Neural crest cell (in vitro differentiated cells): ENCODE measurements at places on chromosomes 3 and 15. TPM values are rescaled to one million over a fixed set of nuclear protein-coding genes. Genes with fewer than 3 reads are reported as not detected.

GRCh38 chr3:131630097-131630496 lies 127.3 kb upstream of the MRPL3 start:
- DNase-seq = no peak

GRCh38 chr15:26073430-26074333 lies 210.6 kb upstream of the ATP10A start:
- no peak for DNase-seq

DNA sequence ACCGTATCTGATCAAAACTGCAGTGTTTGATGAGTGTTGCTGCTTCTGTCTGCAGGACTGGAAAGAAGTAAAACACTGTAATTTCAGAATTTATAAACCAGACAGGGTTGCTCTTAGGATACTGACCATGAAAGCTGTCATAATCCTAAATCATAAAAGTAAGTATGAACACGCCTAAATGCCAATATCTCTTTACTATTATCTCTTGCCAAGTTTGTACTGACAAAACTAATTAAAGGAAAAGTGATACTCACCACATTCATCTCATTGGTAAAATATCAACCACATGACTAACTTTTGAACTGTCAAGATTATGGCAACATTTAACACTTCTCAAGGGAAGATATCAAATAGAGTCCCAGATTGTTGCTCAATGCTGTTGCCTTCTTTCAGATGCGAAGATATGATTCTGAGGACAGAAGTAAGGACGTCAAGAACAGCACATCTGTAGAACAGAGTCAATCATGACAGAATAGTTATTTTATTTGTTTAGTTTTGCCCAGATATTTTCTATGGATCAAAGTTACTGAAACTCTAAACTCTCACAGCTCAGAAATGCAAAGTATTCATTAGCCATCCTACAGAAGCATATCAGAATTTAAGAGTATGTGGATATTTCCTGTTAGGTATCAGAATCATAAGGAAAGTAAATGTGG lies 61.4 kb upstream of the COL8A1 start:
- no peak for DNase-seq

- no peak for DNase-seq
These were observed 2.9 kb downstream of the PIAS1 start for GRCh38 chr15:68057034-68057433.

GRCh38 chr3:111769992-111770352 lies 89.1 kb upstream of the PHLDB2 start:
- no peak for DNase-seq

Gene FGD5
- 0.27 and 0.61 TPM in 2 replicates for total RNA-seq

- DNase-seq = no peak
These were observed 11.1 kb downstream of the ATXN7 start for GRCh38 chr3:63874769-63875168.

DNA sequence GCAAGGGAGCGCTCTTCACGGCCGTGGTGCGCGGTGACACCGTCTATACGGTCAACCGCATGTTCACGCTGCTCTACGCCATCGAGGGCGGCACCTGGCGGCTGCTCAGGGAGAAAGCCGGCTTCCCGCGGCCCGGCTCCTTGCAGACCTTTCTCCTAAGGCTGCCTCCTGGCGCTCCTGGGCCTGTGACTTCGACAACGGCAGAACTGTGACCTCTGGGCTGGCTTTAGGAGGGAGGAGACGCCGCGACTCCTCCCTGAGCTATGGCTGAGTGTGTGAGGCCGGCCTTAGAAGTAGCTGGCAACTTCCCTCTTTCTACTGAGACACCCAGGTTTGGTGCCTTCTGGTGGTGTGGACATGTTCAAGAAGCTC lies 1.4 kb downstream of the KBTBD13 start:
- peak; percentile 34 for DNase-seq

DNA sequence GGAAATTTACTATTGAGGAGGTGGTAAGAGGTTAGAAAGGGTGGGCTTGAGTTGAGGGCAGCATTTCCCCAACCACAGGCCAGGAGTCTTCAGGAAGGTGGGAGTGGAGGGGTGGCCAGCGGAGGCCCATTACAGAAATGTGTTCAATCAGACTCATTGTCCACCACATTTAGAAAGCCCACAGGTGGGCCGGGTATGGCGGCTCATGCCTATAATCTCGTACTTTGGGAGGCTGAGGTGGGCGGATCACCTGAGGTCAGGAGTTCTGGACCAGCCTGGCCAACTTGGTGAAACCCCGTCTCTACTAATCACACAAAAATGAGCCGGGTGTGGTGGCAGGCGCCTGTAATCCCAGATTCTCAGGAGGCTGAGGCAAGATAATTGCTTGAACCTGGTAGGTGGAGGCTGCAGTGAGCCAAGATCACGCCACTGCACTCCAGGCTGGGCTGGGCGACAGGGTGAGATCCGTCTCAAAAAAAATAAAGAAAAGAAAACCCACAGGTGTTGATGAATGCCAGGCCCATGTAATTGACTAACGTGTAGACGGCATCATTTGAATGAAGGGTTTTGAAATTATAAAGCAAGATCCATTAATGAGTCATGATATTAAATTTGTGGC lies 12.2 kb upstream of the SYNM start:
- no peak for DNase-seq

GRCh38 chr15:70142072-70142321 lies 44.3 kb upstream of the TLE3 start:
- DNase-seq = no peak

- DNase-seq = peak; percentile 16
These were observed 751.7 kb upstream of the GOLIM4 start for GRCh38 chr3:168847291-168847883.

GRCh38 chr15:91541286-91541685 lies 312.2 kb upstream of the SLCO3A1 start:
- DNase-seq = no peak

DNA sequence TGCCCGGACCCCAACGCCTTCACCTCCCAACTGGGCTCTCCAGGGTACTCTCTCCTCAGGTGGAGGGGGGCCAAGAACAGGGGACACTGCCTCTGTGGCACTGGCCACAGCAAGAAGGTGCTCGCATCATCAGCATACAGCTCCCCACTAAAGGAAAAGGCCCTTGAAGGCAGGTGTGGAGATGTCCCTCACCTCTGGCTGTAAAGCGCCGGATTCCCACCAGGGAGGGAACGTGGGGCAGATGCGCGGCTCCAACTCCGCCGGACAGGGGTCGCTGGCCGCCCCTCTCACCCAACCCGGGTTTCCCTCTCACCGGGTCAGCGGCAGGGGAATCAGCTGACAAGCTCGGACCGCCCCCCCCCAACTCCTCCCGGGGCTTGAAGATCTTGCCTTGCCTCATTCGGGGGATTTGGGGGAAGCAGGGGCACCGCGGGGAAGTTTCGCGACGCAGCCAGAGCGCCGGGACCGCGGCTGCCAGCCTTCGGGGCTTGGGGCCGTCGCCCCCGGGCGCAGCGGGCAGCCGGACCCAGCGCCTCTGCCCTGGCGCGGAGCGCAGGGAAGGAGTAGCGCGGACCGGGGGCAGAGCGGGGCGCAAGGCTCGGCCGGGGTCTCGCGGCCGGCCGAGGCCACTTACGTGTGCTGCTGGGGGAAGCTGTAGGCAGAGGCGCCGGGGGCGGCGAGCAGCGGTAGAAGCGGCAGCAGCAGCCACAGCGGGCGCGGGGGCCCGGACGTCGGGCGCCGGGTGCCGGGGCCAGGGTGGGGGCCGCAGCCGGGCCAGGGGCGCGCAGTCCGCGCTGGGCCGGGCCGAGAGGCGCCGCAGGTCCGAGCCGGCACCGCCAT lies 630 bp downstream of the CACNA2D2 start:
- peak; percentile 29 for DNase-seq

DNA sequence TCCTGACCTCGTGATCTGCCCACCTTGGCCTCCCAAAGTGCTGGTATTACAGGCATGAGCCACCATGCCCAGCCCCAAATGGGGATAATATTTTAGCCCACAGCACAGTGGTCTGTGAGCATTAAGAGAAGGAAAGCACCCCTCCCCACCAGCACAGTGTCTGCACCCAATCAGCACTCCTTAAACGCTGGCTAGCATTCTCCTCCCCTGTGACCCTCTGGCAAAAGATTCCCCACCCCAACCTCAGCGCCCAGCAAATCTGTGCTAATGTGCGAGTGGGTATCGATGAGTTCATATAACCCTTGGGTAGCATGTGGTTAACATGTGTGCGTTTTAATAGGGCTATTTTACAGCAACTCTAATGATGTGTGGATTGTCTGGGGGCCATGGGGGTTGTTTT lies 18.3 kb upstream of the EPHB3 start:
- DNase-seq = no peak

- DNase-seq = no peak
These were observed 8.7 kb upstream of the CAMK1 start for GRCh38 chr3:9778143-9779074.

Gene GOLGA6L6
- not detected in 2 replicates for total RNA-seq

GRCh38 chr3:113079218-113079961 lies 88.6 kb downstream of the GTPBP8 start:
- no peak for DNase-seq

Gene LMAN1L
- total RNA-seq = not detected in 2 replicates

DNA sequence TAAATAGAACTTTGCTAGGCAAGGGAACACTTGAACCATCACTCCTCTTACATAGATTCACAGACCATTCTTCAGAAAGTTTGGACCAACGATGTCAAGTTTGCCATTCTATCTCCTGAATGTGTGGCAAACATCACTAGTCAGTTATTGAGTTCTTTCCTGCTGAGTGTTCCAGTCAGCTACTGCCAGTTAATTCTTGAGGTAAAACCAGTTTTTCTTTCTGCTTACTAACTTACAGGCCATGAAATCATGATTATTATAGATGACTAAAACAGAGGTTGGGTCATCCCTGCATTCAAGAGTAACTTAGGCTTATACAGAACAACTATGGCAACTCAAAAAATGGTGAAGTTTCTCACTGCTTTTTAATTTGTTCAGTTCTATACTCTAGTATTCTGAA lies 88.2 kb downstream of the AP4E1 start:
- no peak for DNase-seq

DNA sequence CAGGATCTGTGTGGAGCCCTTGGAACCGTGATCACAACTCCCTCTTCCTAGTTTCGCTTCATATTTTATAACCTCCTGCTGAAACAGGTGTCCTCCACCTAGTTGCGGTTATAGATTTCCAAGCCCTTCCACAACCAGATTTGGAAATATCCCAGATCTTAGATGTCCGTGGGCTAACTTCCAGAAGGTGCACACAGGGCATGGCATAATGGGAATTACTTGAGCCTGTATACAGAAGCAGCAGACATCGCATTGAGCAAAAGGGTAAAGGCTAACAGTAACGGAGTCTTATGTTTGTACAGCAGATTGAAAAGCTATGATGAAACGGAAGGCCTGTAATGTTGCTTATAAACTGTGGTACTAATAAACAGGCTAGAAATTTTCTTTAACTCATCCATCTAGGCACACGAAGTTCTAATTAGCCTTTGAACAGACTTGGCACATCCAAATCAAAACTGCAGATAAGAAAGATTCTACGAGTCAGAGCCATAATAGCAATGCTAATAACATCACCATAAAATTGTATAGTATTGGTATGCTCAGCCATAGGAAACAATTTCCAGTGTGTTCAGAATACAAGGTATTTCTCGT lies 1.2 kb upstream of the USF3 start:
- no peak for DNase-seq

- no peak for DNase-seq
These were observed 1515.7 kb downstream of the SI start for GRCh38 chr3:163562625-163563024.

DNA sequence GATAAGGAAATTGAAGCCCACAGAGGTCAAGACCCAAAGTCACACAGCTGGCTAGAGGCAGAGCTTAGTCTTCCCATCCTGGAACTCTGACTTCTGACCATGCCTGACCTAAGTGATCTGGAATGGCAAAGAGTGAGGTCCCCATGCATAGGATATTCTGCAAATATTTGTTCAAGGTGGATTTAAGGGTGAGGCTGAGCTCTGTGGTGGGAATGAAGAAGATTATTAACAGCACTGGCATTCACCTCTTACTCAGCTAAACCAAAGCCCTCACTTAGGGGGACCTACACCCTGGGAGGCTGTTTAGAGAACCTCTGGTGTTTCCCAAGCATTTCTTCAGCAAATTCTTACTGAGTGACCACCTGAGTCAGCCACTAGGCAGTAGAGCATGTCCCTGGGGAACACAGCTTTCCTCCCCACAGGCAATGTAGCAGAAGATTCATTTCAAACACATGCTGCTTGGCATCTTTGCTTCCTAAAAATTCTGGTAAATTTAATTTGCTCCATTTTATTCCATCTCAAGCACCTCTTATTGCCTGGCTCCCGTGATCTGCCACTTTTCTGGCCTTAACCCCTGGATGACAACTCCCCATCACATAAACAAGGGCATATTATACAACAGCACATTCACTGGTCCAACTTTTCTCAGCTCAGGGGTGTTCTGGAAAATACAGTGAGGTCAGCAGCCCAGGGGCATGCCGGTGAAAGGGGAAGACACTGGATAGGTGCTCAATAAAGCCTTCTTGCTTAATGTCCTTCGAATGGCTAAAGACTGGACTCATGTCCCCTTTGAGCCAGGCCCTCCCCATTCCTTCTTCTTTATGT lies 176.0 kb downstream of the ABHD5 start:
- no peak for DNase-seq

DNA sequence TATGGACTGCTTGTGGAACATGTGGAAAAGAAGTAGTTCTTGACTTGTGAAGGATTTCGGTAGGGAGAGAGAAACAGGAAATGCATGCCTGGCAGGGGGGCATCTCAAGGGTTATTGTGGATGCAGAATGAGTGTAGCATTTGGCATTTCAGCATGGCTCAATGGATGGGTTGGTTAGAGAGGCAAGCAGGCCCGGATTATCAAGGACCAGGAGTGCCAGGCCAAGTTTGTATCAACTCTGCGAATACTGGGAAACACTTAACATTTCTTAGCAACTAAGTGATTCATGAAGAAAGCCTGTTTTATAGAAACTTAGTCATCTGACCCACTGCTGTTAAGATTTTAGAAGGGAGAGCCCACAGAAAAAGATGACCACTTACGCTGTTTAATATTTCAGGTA lies 33.6 kb downstream of the KIF15 start:
- no peak for DNase-seq

- peak; percentile 16 for DNase-seq
These were observed 46.6 kb upstream of the MDFIC2 start for GRCh38 chr3:70358978-70359580.

Gene CADM2
- 3.5 and 4.2 TPM in 2 replicates for total RNA-seq

Gene BMF
- total RNA-seq = 18.0 and 23.0 TPM in 2 replicates

GRCh38 chr3:184259878-184260723 lies 1.3 kb downstream of the CAMK2N2 start:
- DNase-seq = peak; percentile 45

DNA sequence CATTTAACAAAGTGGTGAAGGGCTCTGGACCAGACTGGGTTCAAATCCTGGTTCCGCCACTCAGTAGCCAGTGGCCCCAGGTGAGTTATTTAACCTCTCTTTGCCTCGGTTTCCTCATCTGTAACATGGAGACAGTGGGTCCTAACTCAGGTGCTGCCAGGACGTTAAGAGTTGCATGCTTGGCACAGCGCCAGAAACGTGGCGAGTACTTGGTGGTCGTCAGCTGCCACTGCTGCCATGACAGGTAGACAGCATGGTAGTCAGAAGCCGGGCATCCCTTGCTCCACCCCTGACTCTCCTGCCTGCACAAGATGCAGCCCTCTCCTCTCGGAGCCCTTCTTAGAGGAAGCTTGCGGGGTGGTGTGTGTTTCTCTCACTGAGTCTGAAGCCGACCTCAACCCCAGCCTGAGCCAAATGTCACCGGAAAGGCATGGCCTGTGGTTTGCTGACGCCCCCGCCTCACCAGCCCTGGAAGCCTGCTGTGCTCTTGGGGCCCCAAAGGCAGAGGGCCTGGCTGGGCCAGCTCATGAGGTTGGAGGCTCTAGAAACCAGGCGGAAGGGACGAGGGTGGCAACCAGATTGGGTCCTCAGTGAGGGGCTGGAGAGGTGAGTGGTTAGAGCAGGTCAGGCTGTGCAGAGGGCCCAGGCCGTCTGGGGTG lies 160.8 kb upstream of the TLE3 start:
- no peak for DNase-seq

- DNase-seq = no peak
These were observed 24.0 kb downstream of the PSTPIP1 start for GRCh38 chr15:77018796-77019505.
